Activated T-cell treated with anti-CD3 and anti-CD28 coated beads, Interleukin-2, amount 50 U/mL, for 1 hour (primary cell): ENCODE measurements at places on chromosomes 12 and 14.
A peak's percentile ranks its signal among the peaks of the same experiment; 100 is the strongest.

GRCh38 chr12:67251012-67251411 is 18.1 kb upstream of the CAND1 start:
- no peak for DNase-seq

GRCh38 chr14:31300883-31301282 is 93.3 kb upstream of the HECTD1 start:
- no peak for DNase-seq

- DNase-seq: peak; percentile 84
Observed at GRCh38 chr12:124453419-124454351, 113.7 kb downstream of the NCOR2 start.

DNA sequence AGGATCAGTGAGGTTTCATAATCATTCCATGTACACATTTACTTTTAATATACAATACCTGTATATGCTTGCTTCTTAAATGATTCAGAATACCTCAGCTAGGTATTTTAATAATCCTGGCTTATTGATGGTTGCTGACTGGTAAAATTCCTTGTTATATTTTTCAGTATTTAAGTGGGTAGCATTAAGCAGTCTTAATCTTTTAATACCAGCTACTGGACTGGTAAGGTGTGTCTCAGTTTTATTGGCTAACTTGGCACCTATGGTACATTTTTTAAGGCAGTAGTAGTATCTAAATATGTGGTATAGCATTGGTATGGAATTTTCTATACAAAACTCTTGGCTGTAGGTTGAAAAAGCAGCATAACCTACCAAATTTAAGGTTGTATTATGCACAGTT is 96.6 kb downstream of the RAD52 start:
- no peak for DNase-seq

DNA sequence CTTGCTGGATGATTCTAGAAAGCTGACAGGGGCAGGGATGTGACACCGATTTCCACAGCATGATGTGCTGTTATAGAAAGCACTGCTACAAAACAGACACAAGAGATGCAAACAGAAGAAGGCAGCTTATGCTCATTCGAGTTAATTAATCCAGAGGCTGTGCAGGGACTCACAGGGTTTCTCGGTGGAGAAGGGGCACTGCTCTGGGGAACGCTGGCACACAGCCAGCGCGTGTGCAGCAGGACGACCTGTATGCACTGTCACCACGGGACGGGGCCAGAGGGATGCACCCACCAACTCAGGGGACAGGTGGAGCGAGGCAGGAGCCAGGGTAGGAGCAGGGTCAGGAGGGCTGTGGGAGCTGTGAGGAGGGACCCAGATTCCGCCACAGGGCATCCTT is 143.5 kb downstream of the RIMBP2 start:
- DNase-seq: no peak

GRCh38 chr12:1632702-1633101 is 3.7 kb downstream of the WNT5B start:
- no peak for DNase-seq

- DNase-seq: no peak
Observed at GRCh38 chr14:51680031-51680430, 28.3 kb downstream of the FRMD6 start.

DNA sequence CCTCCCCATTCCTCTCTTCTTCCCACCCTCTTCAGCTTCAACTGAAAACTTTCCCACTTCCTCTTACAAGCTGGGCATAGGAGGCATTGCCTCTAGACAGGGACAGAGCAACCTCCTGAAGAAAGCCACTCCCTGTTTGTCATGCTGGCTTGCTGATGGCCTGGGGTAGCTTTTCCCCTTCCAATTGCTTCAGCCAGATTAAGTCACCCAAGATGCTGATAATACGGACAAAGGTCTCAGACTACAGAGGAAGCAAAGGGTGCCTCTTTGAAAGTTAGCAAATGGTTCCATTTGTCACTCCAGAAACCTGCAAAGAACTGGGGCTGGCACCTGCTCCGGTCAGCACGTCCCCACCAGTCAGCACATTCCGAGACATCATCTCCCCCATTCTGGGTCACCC is 6.0 kb downstream of the KRT2 start:
- DNase-seq: no peak

GRCh38 chr14:103232831-103233319 is 101.2 kb upstream of the EIF5 start:
- no peak for DNase-seq

- DNase-seq: no peak
Observed at GRCh38 chr12:102900389-102900788, 16.7 kb downstream of the PAH start.

- DNase-seq: no peak
Observed at GRCh38 chr14:33596211-33597080, 354.4 kb downstream of the EGLN3 start.

- no peak for DNase-seq
Observed at GRCh38 chr12:127388985-127389384, 878.0 kb upstream of the TMEM132C start.

- DNase-seq: no peak
Observed at GRCh38 chr14:78417532-78417931, 247.4 kb downstream of the NRXN3 start.

DNA sequence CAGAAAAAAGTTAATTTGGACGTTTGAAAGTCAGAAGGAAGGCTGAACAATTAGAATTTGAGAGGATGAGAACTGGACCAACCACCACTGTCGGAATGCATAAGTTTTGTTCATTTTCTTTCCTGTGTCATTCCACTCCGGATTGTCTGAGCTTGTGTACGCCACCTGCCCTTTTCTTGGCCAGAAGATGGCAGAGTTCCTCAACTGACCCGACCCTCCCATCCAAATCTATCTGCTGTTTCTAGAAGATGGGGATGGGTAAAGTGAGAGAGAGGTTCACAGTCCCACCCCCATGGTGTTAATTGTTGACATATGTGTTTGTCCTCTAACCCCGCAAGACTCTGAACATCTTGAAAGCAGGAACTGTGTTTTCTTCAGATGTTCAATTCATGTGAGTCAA is 388.0 kb downstream of the VRK1 start:
- no peak for DNase-seq

DNA sequence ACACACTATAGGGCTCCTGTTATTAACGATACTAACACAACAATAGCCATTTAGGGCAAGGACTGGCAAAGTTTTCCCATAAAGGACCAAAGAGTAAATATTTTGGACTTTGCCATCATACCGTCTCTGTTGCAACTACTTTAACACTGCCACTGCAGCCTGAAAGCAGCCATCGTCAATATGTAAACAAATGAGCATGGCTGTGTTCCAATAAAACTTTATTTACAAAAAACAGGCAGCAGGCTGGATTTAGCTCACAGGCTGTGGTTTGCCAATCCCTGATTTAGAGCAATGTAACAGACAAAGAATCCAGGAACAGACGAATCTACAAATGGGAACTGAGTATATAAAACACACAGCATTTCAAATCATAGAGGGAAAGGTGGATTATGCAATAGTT is 84.1 kb downstream of the FRMD6 start:
- no peak for DNase-seq

DNA sequence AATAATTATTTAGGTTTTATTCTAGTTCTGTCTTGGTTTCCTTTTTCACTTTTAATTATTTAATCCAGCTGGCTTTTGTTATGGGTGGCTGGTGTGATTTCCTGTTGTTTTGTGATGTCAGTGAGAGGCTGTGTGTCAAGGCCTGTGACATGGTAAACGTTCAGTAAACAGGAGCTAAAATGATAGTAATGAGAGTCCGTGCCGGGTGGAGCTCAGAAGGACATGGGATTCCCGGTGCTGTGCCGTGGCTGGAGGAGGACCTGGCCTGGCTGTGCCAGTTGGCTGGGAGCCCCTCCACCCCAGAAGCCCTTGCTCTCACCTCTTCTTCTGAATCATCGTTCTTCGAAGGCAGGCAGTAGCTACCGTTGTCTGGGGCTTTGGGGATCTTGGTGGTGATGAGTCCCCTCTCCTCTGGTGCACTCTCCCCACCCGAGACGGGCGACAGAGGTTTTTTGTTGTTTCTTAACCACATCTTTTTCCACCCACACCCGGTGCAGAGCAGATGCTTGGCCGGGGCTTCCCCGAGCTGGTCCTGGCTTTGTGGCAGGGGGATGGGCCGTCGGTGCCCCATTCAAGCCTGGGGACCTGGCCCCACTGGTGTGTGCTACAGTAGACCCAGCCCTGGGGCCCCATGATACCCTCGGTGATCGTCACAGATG is 29.1 kb downstream of the SH2B3 start:
- DNase-seq: peak; percentile 87

DNA sequence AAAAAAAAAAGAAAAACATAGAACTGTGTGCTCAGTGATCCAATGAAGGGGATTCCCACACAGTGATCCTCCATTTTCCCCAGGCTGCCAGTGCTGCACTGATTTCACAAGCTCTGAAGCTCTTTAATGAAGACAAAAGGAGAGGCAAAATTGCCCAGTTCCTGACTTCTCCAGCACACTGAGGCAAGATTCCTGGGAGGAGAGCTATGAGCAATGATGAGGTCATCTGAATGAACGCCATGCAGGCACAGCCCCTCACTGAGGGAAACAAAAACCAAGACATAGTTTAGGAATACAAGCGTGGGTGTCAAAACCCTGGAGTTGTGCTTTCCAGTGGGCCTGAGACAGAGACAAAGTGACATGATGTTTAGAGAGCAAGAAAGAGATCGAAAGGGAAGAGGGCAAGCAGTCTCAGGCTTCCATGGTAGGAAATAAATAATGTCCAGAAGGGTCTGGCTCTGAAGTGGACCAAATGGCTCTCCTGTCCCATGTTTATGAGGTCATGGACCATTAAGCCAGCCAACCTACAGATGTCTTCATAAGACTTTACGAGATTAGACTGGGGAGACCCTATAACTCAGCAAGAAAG is 40.9 kb upstream of the SMUG1 start:
- no peak for DNase-seq

- DNase-seq: no peak
Observed at GRCh38 chr14:58488550-58488949, 61.0 kb downstream of the KIAA0586 start.

DNA sequence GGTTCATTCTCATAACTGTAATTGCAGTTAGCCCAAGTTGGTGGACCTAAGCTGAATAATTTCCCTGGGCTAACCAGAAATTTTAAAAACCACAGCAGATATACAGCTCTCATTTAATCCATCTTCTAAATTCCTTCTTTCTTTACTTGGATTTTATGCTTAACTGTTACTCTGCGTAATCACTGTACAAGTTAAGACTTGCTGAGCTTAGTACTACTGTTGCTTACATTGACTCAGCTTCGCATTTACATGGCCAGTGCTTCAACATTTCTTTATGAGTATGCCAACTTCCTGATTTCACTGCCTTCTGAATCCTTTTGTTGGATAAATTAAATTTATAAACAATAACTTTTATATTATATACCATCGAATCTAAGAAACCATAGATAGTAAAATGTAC is 147.4 kb downstream of the SLC38A4 start:
- DNase-seq: no peak

GRCh38 chr14:83470466-83470865 is 1936.8 kb upstream of the SEL1L start:
- no peak for DNase-seq

DNA sequence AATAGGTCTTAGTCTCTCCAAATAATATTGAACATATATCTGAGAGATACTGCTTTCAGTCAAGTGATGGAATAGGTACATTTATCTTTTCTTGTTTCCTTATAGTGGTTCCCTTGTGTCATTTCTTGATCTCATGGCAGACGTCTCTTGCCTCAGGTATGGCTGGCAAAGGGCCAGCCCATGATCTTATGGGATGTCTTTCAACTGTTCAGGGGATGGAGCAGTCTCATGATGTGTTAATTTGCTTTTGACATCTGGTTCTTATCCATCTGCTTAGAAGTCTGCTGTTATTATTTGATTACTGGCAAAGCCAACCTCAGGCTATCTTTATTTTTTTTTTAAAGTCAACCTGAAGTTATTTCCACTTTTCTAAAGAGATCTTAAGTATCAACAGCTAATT is 262.9 kb downstream of the TMEM117 start:
- DNase-seq: no peak

DNA sequence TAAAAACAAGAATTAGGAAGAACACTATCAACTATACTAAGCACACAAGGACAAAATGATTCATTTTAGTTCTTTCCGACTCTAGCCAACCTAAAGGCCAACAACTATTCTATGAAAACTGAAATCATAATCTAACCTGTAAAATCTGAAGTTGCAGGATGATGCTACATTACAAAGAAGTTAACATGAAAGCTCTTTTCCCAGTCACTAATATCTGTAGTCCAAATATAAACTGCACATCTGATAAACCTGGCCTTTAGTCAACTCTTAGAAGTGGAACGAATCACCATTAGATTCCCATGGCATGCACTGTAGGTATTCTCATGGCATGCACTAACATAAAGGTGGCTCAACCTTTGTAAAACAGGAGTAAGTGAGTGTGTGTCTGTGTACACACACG is 41.7 kb downstream of the BLTP3B start:
- no peak for DNase-seq

DNA sequence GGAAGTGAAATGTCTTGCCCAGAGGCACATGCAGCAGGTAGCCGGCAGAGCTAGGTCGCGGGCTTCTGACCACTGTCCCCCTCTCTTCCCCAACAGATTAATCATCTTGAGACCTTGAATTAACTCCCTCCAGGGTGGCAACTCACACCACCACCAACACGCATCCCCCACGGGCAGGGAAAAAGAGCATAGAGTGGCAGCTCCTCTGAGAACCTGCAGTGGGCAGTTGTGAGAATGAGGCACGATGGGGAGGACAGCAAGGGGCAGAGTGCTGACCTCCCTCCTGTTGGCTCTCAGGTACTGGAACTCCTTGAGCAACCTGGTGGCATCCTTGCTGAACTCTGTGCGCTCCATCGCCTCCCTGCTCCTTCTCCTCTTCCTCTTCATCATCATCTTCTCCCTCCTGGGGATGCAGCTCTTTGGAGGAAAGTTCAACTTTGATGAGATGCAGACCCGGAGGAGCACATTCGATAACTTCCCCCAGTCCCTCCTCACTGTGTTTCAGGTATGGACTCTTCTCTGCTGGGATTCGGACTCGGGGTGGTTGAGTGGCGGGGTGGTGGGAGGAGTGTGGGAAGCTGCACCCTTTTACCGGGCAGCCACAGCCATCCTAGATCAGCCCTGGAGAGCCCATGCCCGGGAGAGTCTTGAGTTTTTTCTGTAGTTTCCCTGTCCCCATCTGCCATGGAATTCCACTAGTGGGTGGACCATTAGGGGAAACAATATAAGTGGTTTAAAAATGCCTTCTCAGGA is 213.3 kb upstream of the FKBP4 start:
- DNase-seq: no peak

GRCh38 chr14:53942970-53943750 is 13.5 kb downstream of the BMP4 start:
- no peak for DNase-seq

- DNase-seq: no peak
Observed at GRCh38 chr12:15982071-15982470, 70.9 kb downstream of the DERA start.

DNA sequence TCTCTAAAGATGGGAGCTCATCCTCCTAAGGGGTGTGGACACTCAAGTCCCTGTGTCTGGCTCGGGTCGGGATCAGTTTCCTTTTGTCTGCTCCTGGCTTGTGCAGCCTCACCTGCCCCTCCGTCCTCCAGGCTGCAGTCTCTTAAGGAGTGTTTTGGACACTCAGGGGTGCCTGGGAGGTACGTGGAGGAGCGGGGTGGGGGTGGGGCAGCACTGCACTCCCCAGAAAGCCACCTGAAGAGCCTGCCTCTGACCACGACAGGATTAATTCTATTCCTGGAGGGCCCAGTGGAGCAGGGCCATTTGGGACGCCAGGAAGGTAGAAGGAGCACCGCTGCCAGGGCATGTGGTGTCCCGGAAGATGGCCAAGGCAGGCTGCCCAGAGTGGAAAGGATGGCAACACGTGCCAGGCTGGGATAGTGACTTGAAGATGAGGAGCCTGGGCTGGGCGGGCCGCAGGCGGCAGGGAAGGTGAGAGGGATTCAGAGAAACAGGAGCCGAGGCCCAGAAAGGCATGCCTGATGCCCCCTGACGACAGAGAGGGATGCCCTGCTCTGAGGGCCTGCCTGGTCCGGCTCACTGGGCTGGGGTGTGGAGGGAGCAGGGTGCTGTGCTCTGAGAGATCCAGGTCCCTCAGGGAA is 14.8 kb upstream of the LRTM2 start:
- DNase-seq: no peak
